NCI-H1092 (cell line): ENCODE measurements at places on chromosomes 1 and 21.

DNA sequence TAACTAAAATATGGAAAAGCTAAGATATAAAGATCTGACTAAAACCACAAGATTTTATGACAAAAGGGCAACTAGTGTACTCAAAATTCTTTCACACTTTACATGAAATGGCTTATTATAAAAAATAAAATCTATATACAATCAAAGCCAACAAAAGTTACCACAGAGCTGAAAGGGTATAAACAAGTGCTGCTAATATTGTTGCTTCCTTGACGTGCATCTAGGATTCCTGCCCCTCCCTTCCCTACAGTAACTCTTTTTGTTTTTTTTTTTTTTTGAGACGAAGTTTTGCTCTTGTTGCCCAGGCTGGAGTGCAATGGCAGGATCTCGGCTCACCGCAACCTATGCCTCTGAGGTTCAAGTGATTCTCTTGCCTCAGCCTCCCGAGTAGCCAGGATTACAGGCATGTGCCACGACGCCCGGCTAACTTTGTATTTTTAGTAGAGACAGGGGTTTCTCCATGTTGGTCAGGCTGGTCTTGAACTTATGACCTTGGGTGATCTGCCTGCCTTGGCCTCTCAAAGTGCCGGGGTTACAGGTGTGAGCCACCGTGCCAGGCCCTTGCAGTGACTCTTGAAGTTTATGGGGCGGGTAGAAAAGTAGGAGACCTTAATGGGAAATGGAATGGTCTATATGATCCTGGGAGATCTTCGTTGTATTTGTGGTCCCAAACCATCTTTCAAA lies 4.5 kb downstream of the SRSF4 start:
- no peak for DNase-seq

DNA sequence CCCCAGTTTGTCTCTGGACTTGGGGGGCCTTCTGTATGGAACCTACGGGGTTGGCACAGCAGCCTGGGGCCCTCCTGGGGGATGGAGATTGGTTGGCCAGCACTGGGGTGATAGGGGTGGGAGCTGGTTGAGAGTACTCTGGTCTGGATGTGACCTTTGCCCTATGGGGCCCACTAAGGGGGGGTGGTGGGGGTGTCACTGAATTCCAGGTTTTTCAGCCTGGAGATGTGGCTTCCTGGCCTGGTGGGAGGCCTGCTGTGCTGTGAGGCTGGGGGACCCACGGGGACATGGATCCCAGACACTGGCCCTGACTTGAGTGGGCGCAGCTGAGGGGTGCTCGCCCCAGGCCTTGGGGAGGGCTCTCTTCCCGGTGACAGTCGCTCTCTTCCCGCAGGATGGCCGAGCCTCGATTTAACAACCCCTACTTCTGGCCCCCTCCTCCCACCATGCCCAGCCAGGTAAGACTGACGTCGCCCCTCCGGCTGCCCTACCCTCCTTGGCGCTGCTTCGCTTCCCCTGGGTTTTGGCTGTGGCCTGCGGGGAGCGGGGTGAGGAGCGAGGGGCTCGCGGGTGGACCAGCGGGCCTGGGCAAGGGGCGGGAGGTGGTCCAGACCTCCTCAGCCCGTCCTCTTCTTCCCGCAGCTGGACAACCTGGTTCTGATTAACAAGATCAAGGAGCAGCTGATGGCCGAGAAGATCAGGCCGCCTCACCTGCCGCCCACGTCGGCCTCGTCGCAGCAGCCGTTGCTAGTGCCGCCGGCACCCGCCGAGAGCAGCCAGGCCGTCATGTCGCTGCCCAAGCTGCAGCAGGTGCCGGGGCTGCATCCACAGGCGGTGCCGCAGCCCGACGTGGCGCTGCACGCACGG lies 19.6 kb downstream of the ZNF362 start:
- no peak for DNase-seq

DNA sequence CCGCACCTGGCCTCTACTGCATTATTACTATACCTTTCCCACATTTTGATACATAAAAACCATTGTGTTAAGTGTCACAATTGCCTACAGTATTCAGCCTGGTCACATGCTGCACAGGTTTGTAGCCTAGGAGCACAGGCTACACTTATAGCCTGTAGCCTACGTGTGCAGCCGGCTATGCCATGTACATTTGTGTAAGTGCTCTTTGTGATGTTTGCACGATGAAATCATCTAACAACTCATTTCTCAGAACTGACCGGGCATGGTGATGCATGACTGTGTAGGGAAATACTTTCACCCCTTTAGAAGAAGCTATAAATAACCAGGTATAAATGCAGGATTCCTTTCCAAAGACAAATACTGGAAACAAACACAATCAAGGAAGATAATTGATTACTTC lies 12.1 kb downstream of the ERG start:
- no peak for DNase-seq

- no peak for DNase-seq
Observed at GRCh38 chr1:225207791-225208190, 220.0 kb downstream of the LBR start.

- no peak for DNase-seq
Observed at GRCh38 chr1:179340918-179341317, 24.9 kb upstream of the AXDND1 start.

DNA sequence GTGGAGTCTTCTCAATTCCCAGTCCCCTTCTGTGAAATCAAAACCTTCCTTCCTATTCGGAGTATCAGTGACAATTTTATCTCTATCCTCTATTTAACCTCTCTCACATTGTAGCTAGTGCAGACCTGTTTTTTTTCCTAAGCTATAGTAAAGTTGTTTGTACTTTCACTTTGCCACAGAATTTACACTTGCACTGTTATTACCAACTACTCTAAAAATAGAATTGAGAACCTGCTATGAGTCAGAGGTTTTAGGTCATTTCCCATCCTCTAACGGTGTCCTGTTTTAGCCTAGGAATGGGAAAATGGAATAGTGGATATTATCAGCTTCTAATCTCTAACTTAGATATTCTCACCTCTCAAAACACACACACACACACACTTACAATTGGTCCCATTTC lies 862.7 kb downstream of the NCAM2 start:
- DNase-seq = no peak

- DNase-seq = peak; percentile 15
Observed at GRCh38 chr1:2044510-2045319, 5.5 kb upstream of the PRKCZ start.

DNA sequence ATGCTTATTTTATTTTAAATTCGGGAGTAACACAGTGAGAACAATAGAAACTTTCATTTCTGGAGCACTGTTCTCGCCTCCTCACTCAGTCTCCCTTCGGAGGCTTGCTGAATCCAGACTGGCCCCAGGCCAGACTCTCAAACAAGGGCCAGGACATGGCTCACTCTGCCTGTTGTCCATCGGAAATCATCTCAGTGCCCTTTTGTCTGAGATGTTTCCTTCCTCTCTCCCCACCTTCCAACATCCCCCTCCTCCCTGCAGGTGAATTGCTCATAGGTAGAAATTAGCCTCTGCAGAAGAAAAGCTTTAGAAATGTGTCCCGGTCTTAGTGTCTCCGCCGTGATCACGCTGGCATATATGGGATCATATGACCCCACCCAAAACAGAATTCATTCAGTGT lies 55.2 kb downstream of the ERG start:
- no peak for DNase-seq

DNA sequence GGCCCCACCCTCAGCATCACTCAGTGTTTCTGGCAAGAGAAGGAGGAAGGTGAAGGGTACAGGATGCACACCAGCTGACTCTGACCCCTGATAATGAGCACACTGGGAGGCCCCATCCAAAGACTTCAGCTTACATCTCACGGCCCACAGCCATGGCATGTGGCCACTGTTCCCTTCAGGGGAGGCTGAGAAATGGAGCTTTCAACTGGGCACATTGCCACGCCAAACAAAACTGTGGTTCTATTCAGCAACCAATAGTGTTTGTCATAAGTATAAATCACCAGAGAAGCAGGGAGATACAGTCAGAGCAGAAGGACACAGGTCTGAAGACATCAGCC lies 12.7 kb upstream of the TRAF3IP3 start:
- DNase-seq = peak; percentile 43

GRCh38 chr1:67832737-67833601 lies at the start of gene GNG12:
TSS of gene GNG12 (minus strand) at chr1:67833467. CDS start at chr1:67707686, 125,781 bp downstream.
- no peak for DNase-seq

DNA sequence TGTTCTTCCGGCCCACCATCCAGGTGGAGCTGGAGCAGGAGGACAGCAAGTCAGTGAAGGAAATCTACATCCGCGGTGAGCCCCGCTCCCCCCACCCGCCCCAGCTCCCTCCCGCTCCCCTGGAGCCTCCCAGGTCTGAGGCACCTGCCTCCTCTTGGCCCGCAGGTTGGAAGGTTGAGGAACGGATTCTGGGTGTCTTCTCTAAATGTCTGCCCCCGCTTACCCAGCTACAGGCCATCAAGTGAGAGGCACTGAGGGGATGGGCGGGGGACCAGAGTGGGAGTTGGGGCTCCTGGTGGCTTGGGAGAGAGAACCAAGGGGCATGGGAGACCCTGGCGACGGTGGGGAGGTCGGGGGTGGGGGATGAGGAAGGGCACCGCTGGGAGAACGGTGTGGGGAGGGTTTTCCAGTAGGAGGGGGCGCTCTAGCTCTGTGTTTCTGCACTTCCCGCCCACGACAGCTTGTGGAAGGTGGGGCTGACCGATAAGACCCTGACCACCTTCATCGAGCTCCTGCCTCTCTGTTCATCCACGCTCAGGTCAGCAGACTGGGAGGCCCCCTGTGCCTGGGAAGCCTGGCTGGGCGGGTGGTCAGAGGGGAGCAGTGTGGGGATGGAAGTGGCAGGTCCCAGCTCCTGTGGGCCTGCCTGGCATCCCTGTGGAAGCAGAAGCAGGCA lies 4.2 kb downstream of the LRRC71 start:
- no peak for DNase-seq

DNA sequence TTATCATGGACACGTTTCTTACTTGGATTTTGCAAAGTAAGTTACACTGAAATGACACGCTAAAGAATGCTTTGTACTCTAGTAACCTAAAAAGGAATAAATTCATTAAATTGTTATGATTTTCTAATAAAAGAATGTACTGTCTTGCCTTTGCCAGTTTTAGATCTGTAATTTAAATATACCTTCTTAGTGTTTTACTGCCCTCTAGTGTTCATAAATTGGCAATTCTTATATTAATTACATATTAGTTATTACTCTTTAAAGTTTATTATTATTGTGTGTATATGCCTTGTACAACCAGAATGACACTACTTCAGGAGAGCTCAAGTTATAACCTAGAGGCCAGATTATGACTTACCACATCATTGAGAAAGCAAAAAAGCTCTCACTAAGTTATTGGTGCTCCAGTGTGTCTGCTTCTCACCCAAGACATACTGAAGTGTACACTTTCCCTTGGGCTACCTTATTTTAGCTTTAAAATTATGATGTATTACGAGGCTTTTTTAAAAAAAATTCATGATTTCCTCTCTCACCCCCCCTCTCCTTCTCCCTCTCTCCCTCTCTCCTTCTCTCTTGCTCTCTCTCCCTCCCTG lies 169.9 kb downstream of the HS2ST1 start:
- peak; percentile 11 for DNase-seq

GRCh38 chr1:231653632-231654031 lies 27.0 kb downstream of the DISC1 start:
- DNase-seq = no peak

- DNase-seq = peak; percentile 47
Observed at GRCh38 chr1:37513795-37514349, 694 bp downstream of the MEAF6 start.
